ENCODE measurements at places on chromosomes 7 and 10.

DNA sequence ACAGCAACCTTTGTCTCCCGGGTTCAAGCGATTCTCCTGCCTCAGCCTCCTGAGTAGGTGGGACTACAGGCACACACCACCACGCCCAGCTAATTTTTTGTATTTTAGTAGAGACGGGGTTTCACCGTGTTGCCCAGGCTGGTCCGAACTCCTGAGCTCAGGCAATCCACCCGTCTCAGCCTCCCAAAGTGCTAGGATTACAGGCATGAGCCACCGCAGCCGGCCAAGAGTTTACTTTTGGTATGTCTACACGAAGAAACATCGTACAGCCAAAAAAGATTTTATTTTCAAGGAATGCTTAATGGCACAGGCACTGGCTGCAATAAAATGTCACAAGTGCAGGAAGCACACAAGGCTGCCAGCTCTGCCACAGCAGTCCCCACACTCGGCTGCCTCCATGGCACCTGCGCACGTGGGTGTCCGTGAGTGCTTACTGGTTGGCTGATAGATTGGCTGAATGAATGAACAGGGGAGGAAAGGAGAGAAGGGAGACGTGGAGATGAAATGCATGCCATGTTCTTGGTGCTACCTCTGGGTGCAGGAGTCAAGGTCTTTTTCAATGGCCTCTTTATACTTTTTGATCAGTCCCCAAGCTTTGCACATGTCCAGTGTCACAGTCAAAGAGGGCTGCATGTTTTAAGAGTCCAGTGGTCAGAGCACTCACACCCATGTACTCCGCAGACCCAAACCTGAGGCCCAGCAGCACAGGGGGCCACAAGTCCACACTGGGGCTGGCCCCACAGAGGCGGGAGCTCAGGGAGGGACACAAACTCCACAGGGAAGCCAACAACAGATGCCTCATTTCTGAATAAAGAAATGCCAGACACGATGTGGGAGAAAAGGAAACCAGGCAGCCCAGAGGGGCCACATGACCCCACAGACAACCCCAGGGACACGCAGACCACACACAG, 198.2 kb downstream of the MAD1L1 start:
- DNase-seq: no peak

- no peak for DNase-seq
Measured at GRCh38 chr7:108203537-108203936, 73.4 kb upstream of the LAMB4 start.

- DNase-seq: no peak
Measured at GRCh38 chr7:116436305-116436826, 63.2 kb upstream of the CAV2 start.

DNA sequence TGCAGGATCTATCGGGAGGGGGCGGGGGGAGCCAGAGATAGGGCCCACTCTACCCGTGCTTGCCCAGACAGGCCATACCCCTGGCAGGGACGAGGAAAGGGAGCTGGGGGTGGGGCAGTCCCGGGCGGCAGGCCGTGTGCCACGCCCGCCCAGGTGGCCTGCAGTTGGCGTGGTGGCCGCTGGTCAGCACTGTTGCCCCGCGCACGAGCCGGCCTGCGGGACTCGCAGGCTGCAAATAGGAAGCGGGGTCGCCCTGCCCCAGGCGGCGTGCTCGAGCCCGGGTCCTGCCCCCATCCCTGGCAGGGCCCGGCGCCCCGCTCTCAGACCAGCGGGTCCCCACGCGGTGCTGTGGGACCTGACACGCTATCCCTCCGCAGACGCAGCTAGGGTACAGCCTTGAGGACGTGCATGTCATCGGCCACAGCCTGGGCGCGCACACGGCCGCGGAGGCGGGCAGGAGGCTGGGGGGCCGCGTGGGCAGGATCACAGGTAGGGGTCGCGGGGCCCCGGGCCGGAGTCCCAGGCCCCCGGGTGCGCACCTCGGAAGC, 6.7 kb downstream of the PNLIPRP2 start:
- no peak for DNase-seq

GRCh38 chr10:9228771-9229170, 1174.3 kb downstream of the GATA3 start:
- no peak for DNase-seq

DNA sequence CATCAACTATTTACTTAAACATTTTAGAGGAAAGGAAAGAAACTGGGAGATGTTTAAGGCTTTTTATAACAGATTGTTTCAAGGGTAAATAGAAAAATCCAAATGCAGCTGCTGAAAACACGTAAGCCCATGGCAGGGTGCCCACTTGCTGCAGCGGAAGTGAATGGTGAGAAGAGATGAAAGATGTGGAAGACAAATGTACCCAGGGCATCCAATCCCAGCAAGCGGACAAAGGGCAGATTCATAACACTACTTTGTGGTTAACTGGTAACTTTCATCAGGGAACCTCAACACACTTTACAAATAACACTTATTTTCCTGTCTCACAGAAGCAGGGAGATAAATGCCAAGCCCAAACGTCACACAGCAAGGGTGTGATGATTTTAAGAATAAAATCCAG, 358.4 kb downstream of the KCNMA1 start:
- no peak for DNase-seq

- no peak for DNase-seq
Measured at GRCh38 chr7:25216837-25217236, 11.4 kb downstream of the NPVF start.

- DNase-seq: no peak
Measured at GRCh38 chr7:2251381-2251780, 9.4 kb downstream of the NUDT1 start.

- peak; percentile 29 for DNase-seq
Measured at GRCh38 chr10:91632671-91633550, at the start of gene PPP1R3C. TSS of gene PPP1R3C (minus strand) at chr10:91633071. CDS start at chr10:91632969, 102 bp downstream.

DNA sequence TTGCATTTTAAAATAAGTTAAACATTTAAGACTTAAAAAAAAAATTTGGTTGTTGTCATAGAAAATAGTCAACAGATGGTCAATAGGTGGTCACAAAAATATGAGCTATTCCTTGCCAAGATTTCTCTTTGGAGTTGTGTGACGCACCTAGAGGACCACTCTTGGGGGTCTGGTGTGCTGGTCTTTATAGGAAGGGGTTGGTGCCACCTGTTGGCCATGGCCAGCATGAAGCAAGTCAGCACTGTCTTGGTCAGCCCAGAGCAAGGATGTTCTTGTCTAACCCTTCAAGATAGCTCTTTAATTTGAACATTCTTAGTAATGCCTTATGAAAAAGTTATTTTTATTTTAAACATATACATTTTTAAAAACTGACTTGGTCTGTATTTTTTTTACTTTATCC, 267.9 kb upstream of the CNTNAP2 start:
- no peak for DNase-seq

DNA sequence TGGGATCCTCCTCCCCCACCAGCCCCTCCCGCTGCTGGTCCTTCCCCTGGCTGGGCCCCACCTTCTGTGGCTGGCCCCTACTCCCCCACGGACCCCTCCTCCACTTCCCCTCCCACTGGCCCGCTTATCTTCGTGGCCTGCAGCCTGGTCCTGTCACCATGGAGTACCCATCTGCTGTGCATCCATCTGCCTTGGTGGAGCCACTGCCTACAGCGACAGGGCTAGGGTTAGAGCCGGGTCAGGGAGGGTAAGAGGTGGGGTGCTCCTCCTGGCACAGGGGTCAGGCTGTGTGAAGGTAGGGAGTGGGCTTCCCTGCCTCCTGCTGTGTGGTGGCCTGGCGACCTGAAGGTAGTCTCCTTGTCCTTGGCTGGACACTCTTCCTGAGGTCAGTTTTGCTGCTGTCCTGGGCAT, 5.2 kb downstream of the ADCY1 start:
- no peak for DNase-seq

DNA sequence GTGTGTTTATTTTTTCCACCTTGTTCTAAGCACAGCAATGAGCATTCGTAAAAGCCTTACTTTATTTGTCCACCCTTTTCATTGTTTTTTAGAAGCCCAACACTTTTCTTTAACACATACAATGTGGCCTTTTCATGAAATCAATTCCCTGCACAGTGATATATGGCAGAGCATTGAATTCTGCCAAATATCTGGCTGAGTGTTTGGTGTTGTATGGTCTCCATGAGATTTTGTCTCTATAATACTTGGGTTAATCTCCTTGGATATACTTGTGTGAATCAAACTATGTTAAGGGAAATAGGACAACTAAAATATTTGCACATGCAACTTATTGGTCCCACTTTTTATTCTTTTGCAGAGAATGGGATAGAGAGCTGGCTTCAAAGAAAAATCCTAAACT, 28.9 kb downstream of the CFTR start:
- no peak for DNase-seq

GRCh38 chr7:1940402-1940786, 270.3 kb downstream of the ELFN1 start:
- DNase-seq: peak; percentile 86

All from activated CD8-positive, alpha-beta memory T cell treated with anti-CD3 and anti-CD28 coated beads, Interleukin-2, amount 50 U/mL, for 4 hours (primary cell).